Astrocyte of the cerebellum (primary cell): ENCODE measurements at places on chromosomes 12 and 14.

- no peak for DNase-seq
Measured at GRCh38 chr12:80941916-80942315, 4.2 kb upstream of the LIN7A start.

DNA sequence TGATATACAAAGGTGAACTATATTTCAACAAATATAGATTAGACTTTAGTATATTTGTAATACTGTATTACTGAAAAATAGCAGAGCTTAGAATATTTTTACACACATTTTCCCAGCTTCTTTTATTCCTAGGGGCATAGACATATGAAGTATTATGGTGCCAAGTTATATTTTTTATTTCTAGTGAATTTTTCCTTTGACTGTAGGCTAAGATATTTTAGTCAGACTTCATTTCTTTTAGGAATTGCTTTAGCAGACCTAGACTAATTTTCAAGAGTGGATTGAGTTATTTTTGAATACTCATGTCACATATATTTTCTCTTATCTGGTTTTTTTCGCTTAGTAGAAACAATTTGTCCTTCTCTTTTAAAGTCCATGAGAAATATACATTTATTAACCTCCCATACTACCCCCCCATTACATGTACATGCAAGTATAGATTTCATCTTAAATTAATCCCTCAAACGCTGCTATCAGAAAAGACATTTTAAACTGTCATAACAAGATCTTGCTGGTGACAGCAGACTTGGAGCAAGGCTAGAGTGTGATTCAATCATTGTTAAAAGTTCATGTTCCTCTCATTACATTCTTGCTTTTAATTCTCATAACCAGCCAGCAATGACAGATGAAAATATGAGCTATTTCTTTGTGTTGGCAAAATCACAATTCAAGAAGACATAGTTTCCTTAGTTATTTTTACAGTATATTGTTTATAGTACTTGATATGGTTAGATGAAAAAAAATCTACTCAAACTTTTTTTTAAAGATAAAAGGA, 456.1 kb downstream of the AEBP2 start:
- no peak for DNase-seq

GRCh38 chr14:63922696-63923421, 70.1 kb downstream of the SYNE2 start:
- DNase-seq: no peak

DNA sequence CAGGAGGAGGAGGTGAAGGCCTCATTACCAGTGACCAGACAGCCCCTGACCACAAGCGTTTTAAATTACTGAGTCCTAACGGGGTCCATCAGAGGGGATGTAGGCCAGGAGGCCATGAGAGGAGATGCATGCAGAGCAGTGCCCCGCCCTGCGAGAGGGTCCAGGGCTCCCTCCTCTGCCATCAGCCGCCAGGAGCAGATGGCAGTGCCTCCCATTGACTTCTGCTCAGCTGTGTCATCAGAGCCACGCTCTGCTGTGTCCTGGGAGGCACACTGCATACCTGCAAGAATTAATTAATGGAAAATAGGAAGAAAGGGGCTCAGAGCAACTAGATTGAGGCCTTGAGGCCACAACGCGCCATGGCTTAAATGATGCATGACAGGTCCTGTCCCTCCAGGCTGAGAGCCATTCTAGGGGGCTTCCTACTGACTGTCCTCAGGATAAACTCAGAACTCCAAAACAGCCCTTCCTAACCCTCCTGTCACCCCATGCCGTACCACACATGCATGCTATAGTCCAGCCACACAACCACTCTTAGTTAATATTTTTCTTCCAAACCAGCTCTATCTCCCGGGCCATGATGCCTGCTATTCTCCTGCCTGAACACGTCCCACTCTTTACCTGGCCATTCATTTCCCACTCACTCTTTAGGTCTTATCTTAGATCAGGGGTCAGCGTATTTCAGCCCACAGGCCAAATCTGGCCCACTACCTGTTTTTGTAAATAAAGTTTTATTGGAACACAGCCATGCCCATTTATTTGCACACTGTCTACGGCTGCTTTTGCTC, 235.8 kb downstream of the KSR2 start:
- DNase-seq: no peak

DNA sequence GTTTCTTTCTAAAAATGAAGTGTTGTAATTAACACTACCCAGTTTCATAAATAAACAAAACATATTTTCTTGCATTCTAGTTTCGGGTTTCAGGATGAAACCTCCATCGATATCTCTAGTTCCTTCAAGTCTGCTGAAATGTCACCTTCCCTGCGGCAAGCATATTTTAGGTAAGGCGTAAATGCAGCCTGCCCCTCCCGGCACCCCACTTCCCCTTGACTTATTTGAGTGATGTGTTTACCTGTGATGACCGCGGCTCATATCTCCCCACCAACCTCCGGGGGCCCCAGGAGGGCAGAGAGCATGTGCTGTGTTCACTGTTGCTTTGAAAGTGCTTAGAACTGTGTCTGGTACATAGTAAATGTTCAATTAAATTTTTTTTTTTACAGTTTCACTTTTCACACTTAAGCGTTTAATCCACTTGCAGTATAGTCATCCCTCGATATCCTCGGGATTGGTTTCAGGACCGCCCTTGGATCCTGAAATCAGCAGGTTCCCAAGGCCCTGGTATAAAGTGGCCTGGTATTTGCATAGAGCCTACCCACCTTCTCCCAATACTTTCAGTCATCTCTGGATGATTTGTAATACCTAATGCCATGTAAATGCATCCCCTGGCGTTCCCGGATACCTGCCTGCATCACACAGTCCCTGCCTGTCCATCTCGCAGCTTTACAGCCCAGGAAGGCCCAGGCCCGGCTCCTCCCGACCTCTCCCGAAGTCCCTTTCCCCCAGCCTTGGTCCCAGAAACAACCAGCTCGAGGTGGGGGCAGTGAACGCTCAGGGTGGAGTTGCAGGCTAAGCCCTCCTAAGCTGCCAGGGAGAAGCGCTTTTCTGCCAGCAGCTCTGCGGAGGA, 40.2 kb upstream of the FBRSL1 start:
- no peak for DNase-seq

DNA sequence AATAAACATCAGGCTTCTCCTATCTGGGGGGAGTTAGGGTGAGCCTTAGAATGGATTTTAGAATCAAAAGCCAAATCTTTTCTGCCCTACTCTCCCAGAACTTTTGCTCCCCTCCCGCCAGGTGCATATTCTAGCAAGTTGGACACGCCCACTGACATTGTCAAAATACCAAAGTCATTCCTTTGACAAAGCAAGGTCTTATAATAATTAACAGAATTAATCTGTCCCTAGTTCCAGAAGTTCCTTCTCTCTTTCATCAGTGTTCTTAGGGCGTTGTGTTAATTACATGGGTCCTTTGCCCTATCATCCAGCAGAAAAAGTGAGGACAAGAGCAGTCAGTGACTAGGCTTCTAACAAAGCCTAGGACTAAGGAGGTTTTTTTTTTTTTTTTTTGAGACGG, 2.4 kb downstream of the PRR13 start:
- DNase-seq: no peak
